Skeletal muscle tissue (tissue), 5 donors: ENCODE measurements at places on chromosomes 3 and 15. TPM values are rescaled to one million over a fixed set of nuclear protein-coding genes. Genes with fewer than 3 reads are reported as not detected.

SPATA12 gene
- not detected for total RNA-seq

VILL gene
- 7.8 TPM for total RNA-seq

ADGRG7 gene
- total RNA-seq, result not detected

MME gene
- total RNA-seq, result 12.5 TPM

GJD2 gene
- total RNA-seq, result not detected

SH2D7 gene
- not detected for total RNA-seq

INO80 gene
- total RNA-seq, result 23.5 TPM

TWF2 gene
- total RNA-seq, result 18.8 TPM

EXOG gene
- total RNA-seq, result 14.1 TPM

ZNF774 gene
- total RNA-seq, result 2.1 TPM

PRICKLE2 gene
- 32.9 TPM for total RNA-seq

TRIM69 gene
- 16.7 TPM for total RNA-seq

HACD3 gene
- 41.2 TPM for total RNA-seq

TM4SF18 gene
- 6.3 TPM for total RNA-seq

FAM174B gene
- total RNA-seq, result 8.4 TPM

GPR27 gene
- total RNA-seq, result 1.6 TPM

ZPLD1 gene
- total RNA-seq, result not detected

GP9 gene
- total RNA-seq, result not detected

TIGIT gene
- not detected for total RNA-seq

IL17RE gene
- not detected for total RNA-seq

GOLGA8F gene
- not detected for total RNA-seq

ZNF106 gene
- total RNA-seq, result 274 TPM

SERINC4 gene
- under 0.01 TPM for total RNA-seq

MITF gene
- total RNA-seq, result 11.0 TPM

AADAC gene
- total RNA-seq, result 1.6 TPM

GOLGA6L9 gene
- total RNA-seq, result 4.2 TPM
